T1000 (cell line): ENCODE measurements at places on chromosomes 11 and 22.

DNA sequence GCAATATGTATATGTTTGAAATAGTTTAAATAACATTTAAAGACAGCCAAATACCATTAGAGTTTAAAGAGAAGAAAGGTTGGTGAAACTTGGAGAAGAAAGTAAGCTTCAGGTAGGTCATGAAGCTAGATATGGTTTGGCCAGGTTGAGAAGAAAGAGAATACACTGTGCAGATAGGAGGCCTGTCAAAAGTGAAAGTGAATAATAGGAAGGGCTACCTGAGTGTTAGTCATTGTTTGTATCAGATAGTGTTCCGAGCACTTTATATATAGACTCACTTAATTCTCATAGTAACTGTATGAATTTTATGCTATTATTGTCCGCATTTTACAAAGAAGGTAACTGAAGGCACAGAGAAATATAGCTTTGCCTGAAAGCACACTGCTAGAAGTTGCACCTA, 56.9 kb downstream of the USP47 start:
- DNase-seq: no peak

DNA sequence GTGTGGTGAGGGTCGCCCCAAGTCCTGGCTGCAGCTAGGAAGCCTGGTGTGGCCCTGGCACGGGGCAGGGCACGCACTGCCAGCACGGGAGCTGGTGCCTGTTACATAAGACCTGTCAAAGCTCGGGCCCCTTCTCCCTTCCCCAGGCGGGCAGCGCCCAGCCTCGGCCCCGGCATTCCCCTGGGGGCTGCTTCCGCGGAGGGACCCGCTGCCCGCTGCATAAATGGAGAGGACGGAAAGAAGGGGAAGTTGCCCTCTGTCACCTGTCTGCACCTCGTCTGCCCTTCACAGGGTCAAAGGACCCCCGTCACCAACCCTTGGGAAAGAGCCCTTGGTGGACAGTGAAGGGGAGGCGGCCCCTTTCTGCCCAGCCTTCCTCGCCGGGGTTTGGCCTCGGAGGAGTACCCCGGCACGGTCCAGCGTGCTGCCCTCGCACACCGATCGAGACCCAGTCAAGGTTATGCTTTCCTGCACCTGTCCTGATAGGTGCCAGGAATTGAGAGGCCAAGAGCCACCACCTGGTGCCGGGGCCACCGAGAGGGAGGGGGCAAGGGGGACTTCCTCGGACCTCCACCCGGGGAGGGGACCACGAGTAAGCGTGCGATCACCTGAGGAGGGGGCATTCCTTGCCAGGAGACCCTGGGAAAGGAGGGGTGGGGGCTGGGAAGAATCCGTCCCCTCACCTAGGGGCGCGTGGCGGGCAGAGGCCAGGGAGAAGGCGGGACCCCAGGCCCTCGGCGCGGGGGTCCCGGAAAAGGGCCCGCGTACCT, 16.8 kb upstream of the MFRP start:
- no peak for DNase-seq

DNA sequence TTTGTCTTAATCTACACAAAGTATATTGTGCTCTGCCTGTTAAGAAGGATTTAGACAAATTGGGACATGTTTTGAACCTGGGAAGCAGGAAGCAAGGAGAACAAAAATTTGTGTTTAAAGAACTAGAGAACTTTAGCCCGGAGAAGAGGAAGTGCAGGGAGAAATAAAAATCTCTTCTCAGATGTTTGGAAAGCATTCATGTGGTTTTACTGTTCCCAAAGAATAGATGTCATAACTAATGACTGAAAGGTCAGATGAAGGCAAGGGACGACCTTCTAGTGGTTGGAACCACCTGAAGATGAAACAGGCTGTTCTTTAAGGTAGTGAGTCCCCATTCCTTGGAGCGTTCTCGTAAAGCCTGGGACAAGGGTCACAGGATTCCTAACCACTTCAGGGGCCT, 38.3 kb downstream of the IRAG1 start:
- DNase-seq: no peak

DNA sequence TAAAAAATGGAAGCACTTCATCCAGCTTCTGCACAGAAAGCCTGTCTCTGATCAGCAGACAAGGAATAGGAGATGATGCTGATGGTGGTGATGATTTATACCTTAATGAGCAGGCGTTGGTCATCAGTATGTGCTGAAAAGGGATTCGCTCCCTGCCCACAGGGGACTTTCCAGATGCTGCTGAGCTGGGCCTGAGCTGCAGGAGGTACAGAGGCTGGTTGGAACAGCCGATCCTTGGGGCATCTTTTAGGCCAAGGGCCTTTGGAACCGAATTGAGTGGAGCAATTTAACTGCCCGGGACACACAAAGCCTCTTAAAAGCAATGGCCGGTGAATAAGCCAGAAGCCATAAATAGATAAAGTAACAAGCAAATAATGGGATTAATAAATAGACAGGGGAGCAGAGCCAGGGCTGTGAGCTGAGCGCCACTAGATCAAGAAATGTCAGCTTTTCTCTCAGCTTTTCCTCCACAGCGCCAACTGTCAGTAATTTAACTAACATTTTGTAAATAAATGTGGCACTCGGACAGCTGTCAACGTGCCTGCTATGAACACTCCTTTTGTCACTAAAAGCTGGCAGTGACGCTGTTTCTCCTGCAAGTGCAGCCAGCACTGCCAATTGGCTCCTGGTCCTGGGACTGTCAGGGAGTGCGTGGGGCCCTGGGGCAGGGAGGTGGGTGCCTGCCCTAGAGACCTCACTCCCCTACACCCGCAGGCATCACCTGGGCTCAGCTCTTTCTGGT, 562.3 kb downstream of the NTM start:
- no peak for DNase-seq

- no peak for DNase-seq
Observed at GRCh38 chr22:43155789-43156188, 4.4 kb downstream of the TSPO start.

DNA sequence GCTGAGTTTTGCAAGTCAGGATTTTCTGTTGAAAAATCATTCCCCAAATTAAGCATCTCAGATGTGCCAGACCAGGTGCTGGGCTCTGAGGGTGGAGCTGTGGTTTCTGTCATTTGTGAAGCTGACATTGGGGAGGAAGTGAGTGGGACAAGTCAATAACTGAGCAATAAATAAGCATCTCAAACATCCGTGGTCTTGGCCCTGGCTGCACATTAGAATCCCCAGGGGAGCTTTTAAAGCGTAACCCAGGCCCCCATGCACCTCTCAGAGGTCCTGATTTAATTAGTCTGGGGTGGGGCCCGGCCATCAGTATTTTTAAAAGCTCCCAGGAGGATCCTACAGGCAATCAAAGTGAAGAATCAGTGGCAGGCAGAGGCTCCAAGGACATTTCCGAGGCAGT, 420.0 kb downstream of the MN1 start:
- no peak for DNase-seq

- no peak for DNase-seq
Observed at GRCh38 chr22:25741692-25742626, at the start of gene MYO18B. MYO18B (plus strand) TSS chr22:25742188; CDS start chr22:25761093, 18,905 bp downstream.

- no peak for DNase-seq
Observed at GRCh38 chr11:61994981-61995380, 27.5 kb upstream of the FTH1 start.

DNA sequence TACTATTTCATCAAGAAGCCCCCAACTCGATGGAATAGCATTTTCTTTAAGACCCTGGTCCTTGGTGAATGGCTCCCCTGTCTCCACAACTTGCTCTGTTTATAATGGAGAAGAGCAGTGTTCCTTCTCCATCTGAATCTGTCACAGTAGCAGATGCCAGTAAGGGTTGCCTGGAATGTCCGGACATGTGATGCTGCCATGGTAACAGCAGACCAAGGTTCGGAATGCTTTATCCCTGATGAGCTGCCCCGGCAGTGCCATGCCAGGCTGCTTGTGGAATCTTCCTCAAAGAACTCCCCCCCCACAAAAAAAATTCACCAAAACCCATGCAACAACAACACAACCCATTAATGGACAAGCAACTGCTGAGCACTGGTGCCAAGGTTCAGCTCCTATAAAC, 72.5 kb downstream of the KCNC1 start:
- DNase-seq: no peak

GRCh38 chr11:124543145-124543544, 309 bp downstream of the OR8B12 start:
- no peak for DNase-seq

DNA sequence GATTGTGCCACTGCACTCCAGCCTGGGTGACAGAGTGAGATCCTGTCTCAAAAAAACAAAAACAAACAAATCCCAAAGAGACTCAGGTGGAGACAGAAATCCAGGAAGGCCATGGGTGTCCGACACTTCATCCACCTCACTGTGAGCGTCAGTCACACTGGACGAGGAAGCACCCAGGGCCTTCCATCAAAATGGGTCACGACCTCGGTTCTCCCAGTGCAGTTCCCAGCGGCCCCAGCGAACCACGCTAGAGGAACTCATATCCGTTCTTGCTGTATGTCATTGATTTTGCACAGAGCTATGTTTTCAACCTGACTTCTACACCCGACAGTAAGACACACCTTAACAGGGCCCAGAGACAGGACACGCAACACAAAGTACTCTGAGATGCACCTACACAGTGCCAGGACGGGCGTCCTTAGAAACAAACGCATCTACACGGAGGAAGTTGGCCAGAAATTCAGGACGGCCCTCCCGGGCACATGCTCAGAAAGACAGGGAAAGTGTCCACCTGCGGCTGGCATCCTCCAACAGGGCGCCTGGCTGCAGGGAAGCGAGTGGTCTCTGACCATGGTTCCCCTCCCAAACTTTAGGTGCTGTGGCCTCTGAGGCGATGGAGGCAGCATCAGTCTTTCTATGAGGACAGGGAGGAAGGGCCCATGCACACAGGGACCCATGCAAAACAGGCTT, 410.5 kb downstream of the CTTN start:
- no peak for DNase-seq

DNA sequence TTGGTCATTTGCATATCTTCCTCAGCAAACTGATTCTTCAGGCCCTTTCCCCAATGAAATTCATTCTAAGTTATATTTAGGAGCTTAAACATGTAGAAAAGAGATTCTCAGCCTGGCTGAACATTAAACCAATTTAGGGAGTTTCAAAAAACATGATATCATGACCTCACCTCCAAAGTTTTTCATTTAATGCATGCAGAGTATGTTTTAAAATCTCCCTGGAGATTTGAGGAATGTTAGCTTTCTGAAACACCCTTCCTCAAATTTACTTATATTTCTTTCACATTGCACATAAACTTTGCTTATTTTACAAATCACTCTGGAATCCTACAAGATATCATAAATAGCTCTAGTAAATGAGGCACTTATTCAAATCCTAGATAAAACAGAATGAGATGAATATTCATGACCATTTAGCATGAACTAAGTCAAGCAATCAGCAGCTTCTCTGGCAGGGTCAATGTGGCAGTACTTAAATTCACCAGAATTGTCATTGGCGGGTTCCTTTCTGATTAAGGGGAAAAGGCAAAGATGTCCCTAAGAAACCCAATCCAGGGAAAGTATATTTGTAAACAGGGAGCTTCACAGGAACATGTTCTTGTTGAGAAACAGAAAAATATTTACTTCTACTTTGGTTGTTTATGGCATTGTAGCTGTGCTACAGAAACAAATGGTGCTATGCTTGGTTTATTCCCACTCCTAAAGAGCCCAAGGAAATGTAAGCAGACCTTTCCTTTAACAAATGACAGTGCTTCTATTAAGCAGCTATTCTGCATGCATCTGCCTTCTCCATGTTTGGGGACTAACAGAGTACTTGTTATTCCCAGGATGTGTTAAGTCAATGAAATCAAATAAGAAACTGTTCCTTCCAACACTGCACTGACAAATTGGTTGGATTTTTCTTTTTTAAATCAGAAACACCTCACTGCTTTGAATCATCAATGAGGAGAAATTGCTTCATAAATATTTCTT, 162.3 kb downstream of the C11orf87 start:
- DNase-seq: no peak

- no peak for DNase-seq
Observed at GRCh38 chr11:77470971-77471370, 2.9 kb downstream of the PAK1 start.

GRCh38 chr11:128029219-128029722, 558.1 kb downstream of the ETS1 start:
- DNase-seq: no peak

DNA sequence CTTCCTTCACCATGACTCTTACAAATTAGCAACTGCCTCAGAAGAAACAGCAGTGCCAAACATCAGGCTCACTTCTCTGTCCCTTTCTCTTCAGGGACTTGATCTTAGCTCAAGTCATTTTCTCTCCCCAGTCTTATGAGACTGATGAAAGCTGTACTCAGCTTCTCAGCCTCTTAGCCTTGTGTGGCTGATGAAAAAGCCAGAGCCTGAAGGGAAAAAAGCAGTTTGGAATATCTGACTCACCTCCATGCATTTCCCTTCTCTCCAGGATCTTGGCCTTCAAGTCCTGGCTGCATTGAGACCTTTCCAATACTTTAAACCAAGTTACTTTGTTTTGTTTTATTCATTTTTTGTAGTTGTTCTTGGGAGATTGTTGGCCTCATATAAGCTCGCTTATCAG, 195.9 kb downstream of the SPON1 start:
- DNase-seq: no peak

GRCh38 chr11:16346975-16347374, 9.4 kb downstream of the SOX6 start:
- DNase-seq: no peak

- no peak for DNase-seq
Observed at GRCh38 chr11:33709466-33709865, 8.8 kb upstream of the C11orf91 start.

- DNase-seq: no peak
Observed at GRCh38 chr22:36281781-36282327, 28.9 kb downstream of the APOL1 start.

DNA sequence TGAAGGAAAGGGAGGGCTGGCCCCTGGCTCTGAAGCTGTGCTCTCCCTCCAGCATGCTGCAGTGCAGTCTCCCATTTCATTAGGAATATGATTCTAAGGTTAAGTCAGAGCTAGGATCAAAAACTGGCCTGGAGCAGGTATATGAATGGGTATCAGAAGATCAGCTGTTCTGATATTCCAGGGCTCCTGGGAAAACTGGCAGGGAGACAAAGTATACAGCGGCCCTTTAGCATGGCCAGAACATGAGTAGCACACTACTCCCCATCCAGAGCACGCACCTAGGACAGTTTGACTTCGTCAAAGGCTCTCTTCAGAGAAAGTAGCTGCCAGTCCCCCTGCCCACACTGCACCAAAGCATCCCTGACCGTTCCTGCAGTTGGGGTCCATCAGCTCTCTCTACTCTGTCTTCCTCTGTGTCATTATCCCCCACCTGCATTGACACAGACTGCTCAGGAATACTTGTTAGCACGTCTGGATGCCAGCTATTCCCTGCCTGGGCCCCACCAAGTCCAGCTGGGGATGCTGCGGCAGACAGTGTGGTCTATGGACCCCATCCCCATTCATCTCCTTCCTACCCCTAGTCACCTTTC, 4.0 kb upstream of the FCHSD2 start:
- DNase-seq: no peak
